ENCODE measurements at places on chromosomes 16 and 17. TPM values are rescaled to one million over a fixed set of nuclear protein-coding genes. Genes with fewer than 3 reads are reported as not detected.

DNA sequence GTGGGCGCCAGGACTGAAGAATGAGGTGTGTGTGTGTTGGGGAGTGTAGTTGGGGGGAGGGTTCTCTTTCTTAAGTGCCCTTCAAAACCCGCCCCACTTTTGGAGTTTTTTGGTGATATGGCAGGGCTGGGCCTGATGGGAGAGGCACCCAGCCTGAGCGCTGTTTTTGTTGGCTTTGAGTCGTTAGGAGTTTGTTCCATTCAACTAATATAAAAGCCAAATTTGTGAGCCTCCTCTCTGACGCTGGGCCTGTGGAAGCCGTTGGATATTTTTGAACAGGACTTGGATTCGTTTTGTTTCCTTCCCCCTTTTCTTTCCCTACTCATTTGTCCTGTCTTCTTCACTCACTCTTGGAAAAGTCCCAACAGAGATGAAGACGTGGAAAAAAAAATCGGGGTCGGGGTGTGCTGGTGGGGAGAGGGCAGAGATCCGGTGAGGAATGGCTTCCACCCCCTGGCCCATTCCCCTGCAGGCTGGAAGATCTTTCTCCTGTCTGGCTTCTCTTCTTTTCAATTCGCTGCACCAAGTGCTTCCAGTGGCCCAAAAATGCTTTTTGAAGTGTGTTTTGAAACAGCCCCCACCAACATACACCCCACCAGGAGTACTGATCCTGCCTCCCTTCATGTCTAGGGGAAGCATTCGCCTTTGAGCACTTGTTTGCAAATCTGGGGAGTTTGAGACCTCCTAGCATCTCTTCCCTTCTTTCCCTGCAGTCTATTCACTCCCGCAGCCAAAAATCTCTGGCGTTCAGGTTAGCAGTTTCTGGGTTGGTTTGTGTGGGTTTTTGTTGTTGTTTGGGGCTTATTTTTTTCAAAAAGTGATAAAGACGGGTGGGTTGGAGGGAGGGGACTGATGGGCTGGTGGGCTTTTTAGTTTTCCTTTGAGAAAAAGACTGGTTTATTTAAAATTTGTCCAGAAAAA, 2.6 kb downstream of the FZD2 start:
- no peak for DNase-seq

GRCh38 chr17:10843811-10844210, 5.9 kb upstream of the PIRT start:
- no peak for DNase-seq

GRCh38 chr17:79836972-79837887, 2.0 kb downstream of the CBX4 start:
- no peak for DNase-seq

- DNase-seq: peak; percentile 77
These were observed 2.0 kb downstream of the KDM6B start for GRCh38 chr17:7835814-7836595.

The PLA2G10 gene
- total RNA-seq: not detected

The AIPL1 gene
- total RNA-seq: not detected

The SCN4A gene
- 0.64 TPM for total RNA-seq
